ENCODE measurements at places on chromosomes 16 and 17. TPM values are rescaled to one million over a fixed set of nuclear protein-coding genes. Genes with fewer than 3 reads are reported as not detected.

- DNase-seq, result no peak
Observed at GRCh38 chr17:45838751-45839295, 5.9 kb upstream of the SPPL2C start.

The TPSD1 gene
- total RNA-seq, result not detected

The PIPOX gene
- 2.4 TPM for total RNA-seq

DNA sequence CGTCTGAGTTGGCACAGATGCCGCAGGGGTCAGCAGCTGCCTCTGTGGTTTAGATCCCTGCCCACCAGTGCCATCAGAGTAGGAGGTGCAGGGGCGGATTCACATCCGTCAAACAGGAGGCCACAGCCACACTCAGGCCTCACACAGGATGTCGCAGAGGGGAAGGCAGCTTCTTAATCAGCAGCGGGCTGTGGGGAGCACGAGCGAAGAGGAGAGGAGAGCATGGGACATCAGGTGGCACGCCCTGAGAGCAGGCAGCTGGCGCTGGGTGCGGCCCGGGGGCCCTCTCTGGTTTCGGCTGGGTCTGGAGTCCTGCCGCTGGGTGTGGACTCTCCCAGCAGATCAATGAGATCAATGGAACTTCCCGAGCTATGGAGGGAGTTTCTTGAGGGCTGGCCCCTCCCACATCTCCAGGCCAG, 9.6 kb downstream of the LLGL2 start:
- DNase-seq, result peak; percentile 87

The MVD gene
- total RNA-seq, result 74.2 TPM

The PRDM7 gene
- not detected for total RNA-seq

- no peak for DNase-seq
Observed at GRCh38 chr16:77674888-77675287, 47.4 kb upstream of the NUDT7 start.

GRCh38 chr16:12317856-12318537, 341.5 kb downstream of the SNX29 start:
- no peak for DNase-seq

The RGS9 gene
- 0.73 TPM for total RNA-seq

- DNase-seq, result no peak
Observed at GRCh38 chr17:36851250-36851649, 86.0 kb upstream of the LHX1 start.
